ENCODE measurements at places on chromosomes 2 and 18.

- DNase-seq: no peak
Measured at GRCh38 chr2:165872101-165872791, 78.2 kb upstream of the GALNT3 start.

- DNase-seq: no peak
Measured at GRCh38 chr2:21281791-21282514, 158.2 kb downstream of the TDRD15 start.

GRCh38 chr18:7953095-7953958 is 386.2 kb downstream of the PTPRM start:
- DNase-seq: no peak

- DNase-seq: no peak
Measured at GRCh38 chr2:54073796-54074195, 41.6 kb upstream of the ACYP2 start.

GRCh38 chr2:150578481-150578880 is 91.0 kb upstream of the RND3 start:
- DNase-seq: no peak

DNA sequence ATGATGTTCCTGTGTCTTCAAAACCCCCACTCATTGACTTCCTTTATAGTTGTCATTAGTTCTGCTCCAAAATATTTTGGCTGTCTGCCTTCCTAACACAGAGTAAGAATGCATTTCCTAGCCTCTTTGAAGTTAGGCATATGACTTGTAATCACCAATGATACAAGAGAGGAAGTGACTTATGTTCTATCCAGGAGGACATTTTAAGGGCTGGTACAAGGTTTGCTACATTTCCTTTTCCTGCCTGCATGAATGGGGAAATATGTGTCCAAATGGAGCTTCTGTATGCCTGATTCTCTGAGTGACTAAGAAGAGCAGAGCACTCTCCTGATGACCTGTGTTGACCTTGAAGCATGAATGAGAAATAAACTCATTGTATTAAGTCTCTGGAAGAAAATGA is 115.1 kb downstream of the PLCL1 start:
- DNase-seq: no peak

- no peak for DNase-seq
Measured at GRCh38 chr2:84224121-84224520, 235.0 kb downstream of the SUCLG1 start.

GRCh38 chr18:79507546-79508480 is 112.1 kb downstream of the NFATC1 start:
- DNase-seq: peak; percentile 61

- no peak for DNase-seq
Measured at GRCh38 chr2:166643980-166644379, 149.9 kb upstream of the SCN7A start.

All from mucosa of descending colon (tissue), 3 donors.